ENCODE measurements at places on chromosomes 16 and 17. TPM values are rescaled to one million over a fixed set of nuclear protein-coding genes. Genes with fewer than 3 reads are reported as not detected.

- no peak for DNase-seq
Observed at GRCh38 chr17:17809531-17810083, 27.2 kb downstream of the SREBF1 start.

GRCh38 chr17:73580073-73580710 lies 64.1 kb downstream of the SDK2 start:
- no peak for DNase-seq

- DNase-seq, result no peak
Observed at GRCh38 chr17:77106874-77107358, 33.9 kb upstream of the SEC14L1 start.

DNA sequence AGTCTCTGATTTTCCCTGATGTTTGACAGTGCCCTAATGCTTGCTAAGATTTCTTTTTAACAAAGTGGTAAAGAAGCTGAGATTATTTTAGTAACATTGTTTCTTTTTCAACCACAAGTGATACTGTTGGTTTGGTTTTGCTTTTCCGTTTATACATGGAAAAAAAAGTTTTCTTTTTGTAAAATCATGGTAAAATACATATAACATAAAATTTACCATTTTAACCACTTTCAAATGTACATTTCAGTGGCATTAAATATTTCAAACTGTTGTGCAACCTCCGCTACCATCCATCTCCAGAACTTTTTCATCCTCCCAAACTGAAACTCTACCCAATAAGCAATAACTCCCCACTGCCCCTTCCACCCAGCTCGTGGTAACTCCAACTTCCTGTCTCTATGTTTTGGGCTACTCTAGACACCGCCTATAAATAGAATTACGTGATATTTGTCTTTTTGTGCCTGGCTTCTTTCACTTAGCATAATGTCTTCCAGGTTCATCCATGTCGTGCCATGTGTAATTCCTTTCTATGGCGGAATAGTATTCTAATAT lies 4.6 kb downstream of the CIITA start:
- no peak for DNase-seq

- DNase-seq, result no peak
Observed at GRCh38 chr16:85124636-85125346, 12.5 kb upstream of the CIBAR2 start.

- no peak for DNase-seq
Observed at GRCh38 chr16:23384878-23385277, 68.1 kb downstream of the COG7 start.

- DNase-seq, result no peak
Observed at GRCh38 chr17:21072745-21073197, 30.0 kb upstream of the USP22 start.

DNA sequence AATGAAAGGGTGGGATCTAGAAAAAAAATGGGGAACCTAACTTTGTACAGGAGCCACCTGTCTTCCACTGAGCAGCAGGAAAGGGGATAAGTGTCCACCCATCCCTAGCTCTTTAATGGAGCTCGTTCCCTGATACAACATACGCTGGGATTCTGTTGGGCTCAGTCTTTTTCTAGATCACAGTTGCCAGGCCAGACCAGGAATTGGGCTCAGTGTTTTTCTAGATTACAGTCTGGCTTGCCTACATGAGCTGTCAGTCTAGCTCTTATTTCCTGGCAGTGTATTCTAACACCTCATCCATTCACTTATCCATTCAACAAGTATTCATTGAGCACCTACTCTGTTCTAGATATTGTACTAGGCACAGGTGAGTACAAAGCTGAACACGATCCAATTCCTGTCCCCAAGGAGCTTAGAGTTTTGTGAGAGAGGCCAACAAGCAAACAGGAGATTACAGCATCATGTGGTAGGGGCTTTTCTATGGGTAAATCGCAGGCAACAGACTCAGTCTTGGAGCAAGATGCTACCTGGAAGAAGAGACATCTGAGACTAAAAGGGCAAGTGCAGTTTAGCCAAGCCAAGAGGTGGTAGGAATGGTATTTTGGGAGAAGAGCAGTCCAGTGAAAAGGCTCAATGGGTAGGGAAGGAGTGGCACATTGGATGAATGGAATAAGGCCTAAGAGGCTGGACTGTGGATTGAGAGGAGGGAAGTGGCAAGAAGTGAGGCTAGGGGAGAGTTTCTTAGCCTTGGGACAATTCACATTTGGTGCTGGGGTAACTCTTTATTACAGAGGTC lies 138.0 kb upstream of the HS3ST2 start:
- no peak for DNase-seq

GRCh38 chr16:72224260-72224768 lies 52.4 kb upstream of the PMFBP1 start:
- DNase-seq, result no peak

- DNase-seq, result no peak
Observed at GRCh38 chr17:79213305-79213704, 138.7 kb downstream of the ENGASE start.

- DNase-seq, result no peak
Observed at GRCh38 chr16:31380201-31380600, 12.9 kb upstream of the ITGAD start.

GRCh38 chr17:43381621-43382020 lies 17.2 kb upstream of the ARL4D start:
- no peak for DNase-seq

DNA sequence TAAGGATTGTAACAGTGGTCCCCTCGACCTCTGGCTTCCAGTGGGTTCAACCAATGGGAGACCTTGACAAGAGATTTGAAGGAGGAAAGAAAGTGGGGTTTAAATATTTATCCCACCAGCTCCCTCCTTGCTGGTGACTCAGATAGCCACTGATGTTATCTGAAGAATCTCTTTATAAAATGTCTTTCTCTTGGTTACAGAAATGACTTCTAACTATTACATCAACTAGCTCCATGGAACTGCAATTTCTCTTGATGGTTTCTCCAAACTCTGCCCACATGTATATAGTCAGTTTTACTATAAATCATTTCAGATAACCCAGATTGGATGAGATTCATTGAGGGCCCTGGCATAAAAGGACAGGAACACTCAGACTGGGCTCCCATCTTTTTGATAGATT lies 920.2 kb upstream of the SOX9 start:
- no peak for DNase-seq

GRCh38 chr17:57489321-57489720 lies 233.0 kb downstream of the MSI2 start:
- no peak for DNase-seq

DNA sequence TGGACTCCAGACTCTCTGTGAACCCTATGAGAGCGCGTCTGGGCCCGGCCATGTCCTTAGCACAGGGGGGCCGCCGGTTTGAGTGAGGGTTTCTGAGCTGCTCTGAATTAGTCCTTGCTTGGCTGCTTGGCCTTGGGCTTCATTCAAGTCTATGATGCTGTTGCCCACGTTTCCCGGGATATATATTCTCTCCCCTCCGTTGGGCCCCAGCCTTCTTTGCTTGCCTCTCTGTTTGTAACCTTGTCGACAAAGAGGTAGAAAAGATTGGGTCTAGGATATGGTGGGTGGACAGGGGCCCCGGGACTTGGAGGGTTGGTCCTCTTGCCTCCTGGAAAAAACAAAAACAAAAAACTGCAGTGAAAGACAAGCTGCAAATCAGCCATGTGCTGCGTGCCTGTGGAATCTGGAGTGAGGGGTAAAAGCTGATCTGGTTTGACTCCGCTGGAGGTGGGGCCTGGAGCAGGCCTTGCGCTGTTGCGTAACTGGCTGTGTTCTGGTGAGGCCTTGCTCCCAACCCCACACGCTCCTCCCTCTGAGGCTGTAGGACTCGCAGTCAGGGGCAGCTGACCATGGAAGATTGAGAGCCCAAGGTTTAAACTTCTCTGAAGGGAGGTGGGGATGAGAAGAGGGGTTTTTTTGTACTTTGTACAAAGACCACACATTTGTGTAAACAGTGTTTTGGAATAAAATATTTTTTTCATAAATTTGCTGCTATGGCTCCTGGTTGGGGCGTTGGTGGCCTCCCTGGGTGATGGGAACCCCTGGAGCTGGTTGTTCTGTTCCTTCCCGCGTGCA lies 23.1 kb downstream of the STAT5A start:
- no peak for DNase-seq

DNA sequence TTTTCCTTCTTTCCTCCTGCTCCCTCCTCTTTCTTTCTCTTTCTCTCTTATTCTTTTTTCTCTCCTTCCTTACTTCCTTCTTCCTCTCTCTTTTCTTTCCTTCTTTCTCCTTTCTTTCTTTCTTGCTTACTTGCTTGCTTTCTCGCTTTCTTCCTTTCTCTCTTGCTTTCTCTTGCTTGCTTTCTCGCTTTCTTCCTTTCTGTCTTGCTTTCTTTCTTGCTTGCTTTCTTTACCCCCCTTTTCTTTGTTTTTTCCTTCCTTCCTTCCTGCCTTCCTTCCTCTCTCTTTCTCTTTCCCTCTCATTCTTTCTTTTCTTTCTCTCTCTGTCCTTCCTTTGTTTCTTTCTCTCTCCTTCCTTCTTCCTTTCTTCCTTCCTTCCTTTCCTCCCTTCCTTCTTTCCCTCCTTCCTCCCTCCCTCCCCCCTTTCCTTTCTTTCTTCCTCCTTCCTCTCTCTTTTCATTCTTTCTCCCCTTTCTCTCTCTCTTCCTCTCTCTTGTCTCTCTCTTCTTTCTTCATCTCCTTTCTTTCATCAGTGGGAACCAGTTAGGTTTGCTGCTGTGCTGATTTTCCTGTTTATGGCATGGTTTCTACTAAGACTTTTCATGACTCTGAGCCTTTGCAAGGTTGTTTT lies 142.9 kb upstream of the CACNG3 start:
- no peak for DNase-seq

- DNase-seq, result peak; percentile 75
Observed at GRCh38 chr17:3914312-3914670, 2.0 kb downstream of the P2RX1 start.

DNA sequence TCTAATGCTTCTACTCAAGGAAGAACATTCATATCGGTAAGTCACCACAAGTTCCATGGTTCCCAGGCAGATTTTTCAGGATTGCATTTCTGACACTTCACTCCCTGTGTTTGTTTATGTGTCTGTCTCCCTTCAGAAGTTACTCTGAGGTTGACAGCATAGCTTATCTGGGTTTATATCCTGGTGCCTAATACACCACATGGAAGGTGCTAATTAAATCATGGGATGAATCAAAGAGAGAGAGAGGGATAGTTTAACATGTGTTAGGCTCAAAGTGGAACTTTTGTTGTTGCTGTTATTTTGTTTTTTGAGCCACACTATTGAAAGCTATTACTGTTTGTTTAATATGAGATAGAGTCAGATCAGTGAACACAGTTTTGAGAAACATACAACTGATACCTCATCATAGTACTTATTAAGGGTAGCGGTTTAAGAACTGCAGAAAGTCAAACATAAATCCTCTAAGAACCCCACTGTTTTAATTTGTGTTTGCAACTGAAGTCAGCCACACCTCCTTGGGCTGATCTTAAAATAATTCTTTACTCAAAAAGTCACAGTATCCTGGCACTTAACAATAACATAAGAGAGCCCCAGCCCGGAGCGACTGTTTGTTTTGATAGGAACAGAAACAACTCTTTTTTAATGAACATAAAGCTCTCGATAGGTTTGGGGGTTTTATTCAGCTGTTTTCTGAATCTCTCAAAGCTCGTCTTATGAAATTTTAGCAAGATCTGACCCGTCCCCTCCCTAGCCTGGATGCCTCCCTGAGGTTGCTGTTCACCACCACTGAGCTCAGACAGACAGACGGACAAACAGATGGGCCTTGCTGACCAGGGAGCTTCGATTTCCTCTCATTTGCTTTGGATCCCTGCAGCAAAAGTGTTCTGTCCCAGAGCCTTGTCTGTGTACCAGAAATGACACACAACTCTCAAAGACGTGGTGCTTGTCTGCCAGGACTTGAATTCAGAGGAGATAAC lies 98.3 kb upstream of the MYOCD start:
- no peak for DNase-seq

DNA sequence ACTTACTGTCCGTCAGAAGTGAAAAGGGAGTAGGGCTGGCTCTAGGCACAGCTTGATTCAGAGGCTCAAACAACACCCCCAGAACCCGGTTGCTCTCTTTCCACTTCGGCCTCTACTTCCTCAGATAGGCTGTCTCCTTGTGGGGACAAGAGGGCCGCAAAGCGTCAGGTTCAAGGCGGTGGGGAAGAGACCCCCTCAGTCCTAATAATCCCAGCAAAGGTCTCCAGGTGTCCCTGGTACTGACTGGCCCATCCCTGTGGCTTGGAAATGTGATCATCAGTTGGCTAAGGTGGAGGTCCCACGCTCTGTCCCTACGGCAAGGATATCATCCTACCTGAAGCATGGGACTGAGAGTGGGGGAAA lies 26.0 kb downstream of the NGFR start:
- no peak for DNase-seq

DNA sequence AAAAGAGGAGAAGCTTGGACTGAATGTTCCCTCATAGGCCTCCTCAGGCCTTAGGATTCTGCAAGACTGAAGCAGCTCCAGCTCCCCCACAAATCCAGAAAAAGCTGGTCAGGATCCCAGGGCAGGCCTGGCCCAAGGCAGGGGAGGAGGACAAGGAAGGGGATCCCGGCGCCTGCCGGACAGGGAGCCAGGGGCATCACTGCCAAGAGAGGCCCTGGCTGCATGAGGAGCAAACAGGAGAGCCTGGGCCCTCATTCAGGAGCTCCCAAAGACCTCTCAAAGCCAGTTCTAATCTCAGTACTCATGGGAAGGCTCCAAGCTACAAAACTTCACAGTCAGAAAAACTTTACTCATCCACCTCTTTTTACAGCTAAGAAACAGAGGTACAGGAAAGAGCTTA lies 67.3 kb downstream of the ZNF423 start:
- no peak for DNase-seq

DNA sequence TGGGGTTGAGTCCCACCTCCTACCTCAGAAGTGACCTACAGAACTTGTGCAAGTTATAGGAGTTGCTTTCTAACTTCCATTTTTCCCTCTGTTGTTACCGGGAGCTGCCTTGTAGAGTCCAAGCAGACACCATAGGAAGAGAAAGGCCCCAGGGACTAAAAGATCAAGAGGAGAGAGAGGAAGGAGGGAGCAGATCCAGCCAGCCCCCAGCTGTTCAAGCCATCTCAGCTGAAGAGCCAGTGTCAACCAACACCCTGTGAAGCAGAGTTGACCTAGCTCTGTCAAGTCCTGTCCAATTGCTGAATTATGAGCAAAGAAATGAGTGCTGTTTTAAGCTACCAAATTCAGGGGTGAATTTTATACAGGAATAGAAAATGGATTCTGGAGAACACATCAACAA lies 34.9 kb upstream of the CACNG4 start:
- DNase-seq, result no peak

GRCh38 chr16:57601801-57602478 lies 26.5 kb upstream of the ADGRG1 start:
- DNase-seq, result peak; percentile 86

The IGFALS gene
- total RNA-seq, result 0.81 TPM

The RRAD gene
- total RNA-seq, result 0.27 TPM

The DPEP1 gene
- under 0.01 TPM for total RNA-seq

The ARSG gene
- total RNA-seq, result 1.1 TPM

The PPP1R9B gene
- 42.5 TPM for total RNA-seq

The SBK1 gene
- total RNA-seq, result 1.1 TPM
